ENCODE measurements at places on chromosomes 12 and 14.

GRCh38 chr12:1531153-1531653, 63.2 kb downstream of the FBXL14 start:
- no peaks in the 10 kb centered on the region for H3K36me3 ChIP-seq
- peaks cover 27% of the 10 kb centered on the region for H3K27me3 ChIP-seq
- no peak overlapping the region for H3K27ac ChIP-seq
- H3K4me3 ChIP-seq, result peak overlapping the region; percentile 42
- H3K4me1 ChIP-seq, result peaks cover 4% of the 10 kb centered on the region

DNA sequence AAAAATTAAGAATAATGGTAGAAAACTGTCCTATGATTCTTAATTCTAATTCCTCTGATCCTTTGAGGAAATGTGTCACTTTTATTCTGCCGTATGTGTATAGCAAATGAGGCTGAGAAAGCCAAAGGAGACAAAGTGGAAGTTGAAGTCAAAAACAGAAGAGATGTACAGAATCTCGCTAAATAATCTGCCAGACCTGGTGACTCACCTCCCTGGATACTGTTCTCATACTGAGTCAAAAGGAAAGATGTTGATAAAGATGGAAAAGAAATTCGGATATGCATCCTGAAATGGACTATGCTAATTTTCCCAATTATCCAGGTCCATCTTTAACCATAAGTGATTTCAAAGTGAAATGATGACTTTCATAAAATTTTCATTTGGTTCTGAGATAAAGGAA, 92.5 kb downstream of the DUSP6 start:
- DNase-seq, result no peak
- H3K27me3 ChIP-seq, result no peaks in the 10 kb centered on the region
- H3K4me1 ChIP-seq, result no peaks in the 10 kb centered on the region

- no peaks in the 10 kb centered on the region for H3K27me3 ChIP-seq
- no peaks in the 10 kb centered on the region for H3K4me1 ChIP-seq
- H3K27ac ChIP-seq, result peak overlapping the region; percentile 1
- no peak for DNase-seq
- H3K36me3 ChIP-seq, result no peaks in the 10 kb centered on the region
Measured at GRCh38 chr14:24607635-24608514, 1.6 kb downstream of the GZMH start.

- H3K4me1 ChIP-seq, result no peaks in the 10 kb centered on the region
- no peak overlapping the region for H3K4me3 ChIP-seq
- no peak for DNase-seq
- H3K36me3 ChIP-seq, result no peaks in the 10 kb centered on the region
- no peak overlapping the region for H3K27ac ChIP-seq
Measured at GRCh38 chr14:101349108-101349507, 212.2 kb upstream of the DIO3 start.

GRCh38 chr12:109378569-109378968, 30.9 kb downstream of the MYO1H start:
- H3K4me1 ChIP-seq, result no peaks in the 10 kb centered on the region
- peaks cover 17% of the 10 kb centered on the region for H3K27me3 ChIP-seq
- no peaks in the 10 kb centered on the region for H3K36me3 ChIP-seq
- DNase-seq, result no peak
